ENCODE measurements at places on chromosomes 4 and X. TPM values are rescaled to one million over a fixed set of nuclear protein-coding genes. Genes with fewer than 3 reads are reported as not detected.

GRCh38 chr4:101122019-101122418, 225.3 kb downstream of the PPP3CA start:
- H3K4me3 ChIP-seq: no peak overlapping the region
- H3K36me3 ChIP-seq: no peaks in the 10 kb centered on the region
- no peaks in the 10 kb centered on the region for H3K27me3 ChIP-seq
- no peak for DNase-seq
- no peak overlapping the region for H3K27ac ChIP-seq

Gene HNRNPDL
- 81.2 TPM for total RNA-seq

DNA sequence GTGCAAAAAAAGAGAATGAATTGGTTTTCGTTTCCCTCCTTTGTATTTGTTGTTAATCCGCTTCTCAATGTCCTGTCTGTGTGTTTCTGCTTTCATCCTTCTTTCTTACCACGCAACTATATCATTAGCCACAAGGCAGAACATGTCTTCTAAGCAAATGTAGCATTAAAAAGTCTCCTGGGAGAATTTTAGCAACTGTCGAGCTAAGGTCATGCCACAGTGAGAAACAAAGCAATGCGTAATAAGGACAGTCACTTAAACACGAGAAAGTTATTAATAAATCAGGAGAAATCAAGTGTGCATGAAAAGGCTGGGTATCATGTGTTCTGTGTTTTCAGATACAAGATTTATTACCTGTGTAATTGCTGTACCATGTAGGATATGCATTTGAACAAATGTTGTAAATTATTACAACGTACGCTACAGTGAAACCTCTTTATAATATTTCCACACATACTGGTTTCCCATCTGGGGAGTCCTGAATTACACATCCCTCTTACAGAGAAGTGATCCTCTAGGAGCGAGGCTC, 890.8 kb downstream of the TRIML1 start:
- DNase-seq: no peak
- H3K4me3 ChIP-seq: no peak overlapping the region
- no peaks in the 10 kb centered on the region for H3K27me3 ChIP-seq
- no peaks in the 10 kb centered on the region for H3K4me1 ChIP-seq

GRCh38 chr4:167614866-167615265, 380.6 kb upstream of the SPOCK3 start:
- no peak overlapping the region for H3K4me3 ChIP-seq
- H3K4me1 ChIP-seq: no peaks in the 10 kb centered on the region
- H3K36me3 ChIP-seq: no peaks in the 10 kb centered on the region
- H3K27me3 ChIP-seq: no peaks in the 10 kb centered on the region
- H3K27ac ChIP-seq: no peak overlapping the region

- no peaks in the 10 kb centered on the region for H3K4me1 ChIP-seq
- DNase-seq: no peak
- no peaks in the 10 kb centered on the region for H3K27me3 ChIP-seq
- H3K36me3 ChIP-seq: no peaks in the 10 kb centered on the region
- H3K27ac ChIP-seq: no peak overlapping the region
Measured at GRCh38 chrX:138748480-138748879, 37.0 kb upstream of the FGF13 start.

DNA sequence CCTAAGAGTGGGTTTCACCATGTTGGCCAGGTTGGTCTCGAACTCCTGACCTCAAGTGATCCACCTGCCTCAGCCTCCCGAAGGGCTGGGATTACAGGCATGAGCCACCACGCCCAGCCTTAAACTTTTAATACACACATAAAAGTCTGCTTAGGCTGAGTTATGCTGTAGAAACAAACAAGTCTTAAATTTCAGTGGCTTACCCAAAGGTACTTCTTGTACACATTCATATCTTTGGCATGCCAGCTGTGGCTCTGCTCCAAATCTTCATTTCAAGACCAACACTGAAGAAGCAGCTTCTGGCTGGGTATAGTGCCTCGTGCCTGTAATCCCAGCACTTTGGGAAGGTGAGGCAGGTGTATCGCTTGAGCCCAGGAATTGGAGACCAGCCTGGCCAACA, 80.3 kb downstream of the PPEF2 start:
- no peak for DNase-seq
- no peak overlapping the region for H3K4me3 ChIP-seq

DNA sequence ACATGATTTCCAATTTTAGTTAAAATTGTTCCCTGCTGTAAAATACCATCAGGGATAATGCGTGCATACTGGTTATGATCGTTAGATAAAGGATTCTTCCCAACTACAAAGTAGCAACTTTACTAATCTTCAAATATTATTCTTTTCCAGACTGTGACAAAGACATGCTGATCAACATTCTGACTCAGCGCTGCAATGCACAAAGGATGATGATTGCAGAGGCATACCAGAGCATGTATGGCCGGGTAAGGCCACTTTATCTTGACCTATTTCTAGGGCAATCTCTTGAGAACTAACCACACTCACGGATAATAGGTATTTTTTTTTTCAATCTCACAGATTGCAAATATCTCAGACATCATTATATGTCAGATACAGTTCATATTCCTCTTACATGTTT, 47.0 kb downstream of the ANXA10 start:
- DNase-seq: no peak
- H3K27me3 ChIP-seq: no peaks in the 10 kb centered on the region
- H3K4me3 ChIP-seq: no peak overlapping the region
- no peaks in the 10 kb centered on the region for H3K4me1 ChIP-seq
- H3K36me3 ChIP-seq: no peaks in the 10 kb centered on the region
- H3K27ac ChIP-seq: no peak overlapping the region

DNA sequence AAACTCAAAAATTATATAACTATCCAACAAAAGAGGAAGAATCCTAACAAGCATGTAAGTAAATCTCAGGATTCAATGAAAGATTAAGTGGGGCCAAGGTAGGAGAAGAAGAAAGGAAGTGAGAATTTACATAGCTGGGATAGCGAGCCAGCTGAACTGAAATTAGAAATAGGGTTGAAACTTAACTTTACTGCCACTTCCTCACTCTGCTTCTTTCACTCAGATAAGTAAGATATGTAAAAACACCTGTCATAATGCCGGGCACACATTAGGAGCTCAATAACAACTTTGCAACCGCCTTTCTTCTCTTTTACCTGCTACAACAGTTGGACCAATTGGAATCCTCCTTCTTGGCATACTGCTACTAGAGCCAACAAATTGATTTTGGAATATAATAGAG, 129.4 kb downstream of the CNKSR2 start:
- no peak overlapping the region for H3K27ac ChIP-seq
- H3K4me1 ChIP-seq: no peaks in the 10 kb centered on the region
- no peak overlapping the region for H3K4me3 ChIP-seq
- no peak for DNase-seq
- no peaks in the 10 kb centered on the region for H3K36me3 ChIP-seq

Gene NRK
- 2.3 TPM for total RNA-seq

GRCh38 chr4:35562861-35563260, 681.5 kb downstream of the ARAP2 start:
- no peak overlapping the region for H3K4me3 ChIP-seq
- DNase-seq: no peak
- no peak overlapping the region for H3K27ac ChIP-seq
- H3K36me3 ChIP-seq: no peaks in the 10 kb centered on the region
- no peaks in the 10 kb centered on the region for H3K4me1 ChIP-seq

- no peaks in the 10 kb centered on the region for H3K36me3 ChIP-seq
- H3K27ac ChIP-seq: no peak overlapping the region
- no peak overlapping the region for H3K4me3 ChIP-seq
- no peaks in the 10 kb centered on the region for H3K27me3 ChIP-seq
- DNase-seq: no peak
Measured at GRCh38 chr4:23041501-23041900, 348.8 kb downstream of the GBA3 start.

DNA sequence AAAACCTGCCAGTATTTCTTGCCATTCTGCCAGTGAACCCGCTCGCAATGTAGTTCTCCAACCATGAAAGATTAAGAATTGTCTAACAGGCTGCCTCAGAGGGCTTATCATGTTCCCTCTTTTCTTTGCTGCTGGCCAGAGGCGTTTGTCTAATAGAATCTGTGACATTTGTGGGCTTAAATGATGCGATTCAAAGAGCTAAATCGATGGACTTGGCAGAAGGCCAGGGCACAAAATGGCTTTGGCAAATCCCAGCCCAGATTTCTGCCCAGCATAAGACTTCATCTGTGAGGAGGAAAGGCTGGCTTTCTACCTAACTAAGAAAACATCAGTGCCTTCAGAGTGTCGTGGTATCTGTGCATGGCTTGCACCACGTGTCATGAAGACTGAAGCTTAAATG, 79.9 kb downstream of the TRPC5OS start:
- no peak overlapping the region for H3K27ac ChIP-seq
- no peaks in the 10 kb centered on the region for H3K4me1 ChIP-seq
- H3K4me3 ChIP-seq: no peak overlapping the region
- no peaks in the 10 kb centered on the region for H3K36me3 ChIP-seq
- no peaks in the 10 kb centered on the region for H3K27me3 ChIP-seq

Gene HSFX2
- total RNA-seq: not detected

GRCh38 chr4:107037199-107037584, 1.1 kb upstream of the DKK2 start:
- peak; percentile 59 for DNase-seq
- H3K4me3 ChIP-seq: peak overlapping the region; percentile 42
- peaks cover 28% of the 10 kb centered on the region for H3K4me1 ChIP-seq
- H3K27me3 ChIP-seq: peaks cover 9% of the 10 kb centered on the region

Gene ABRAXAS1
- 3.8 TPM for total RNA-seq

Gene ADAMTS3
- total RNA-seq: 1.2 TPM

Gene NHSL2
- total RNA-seq: 5.5 TPM

DNA sequence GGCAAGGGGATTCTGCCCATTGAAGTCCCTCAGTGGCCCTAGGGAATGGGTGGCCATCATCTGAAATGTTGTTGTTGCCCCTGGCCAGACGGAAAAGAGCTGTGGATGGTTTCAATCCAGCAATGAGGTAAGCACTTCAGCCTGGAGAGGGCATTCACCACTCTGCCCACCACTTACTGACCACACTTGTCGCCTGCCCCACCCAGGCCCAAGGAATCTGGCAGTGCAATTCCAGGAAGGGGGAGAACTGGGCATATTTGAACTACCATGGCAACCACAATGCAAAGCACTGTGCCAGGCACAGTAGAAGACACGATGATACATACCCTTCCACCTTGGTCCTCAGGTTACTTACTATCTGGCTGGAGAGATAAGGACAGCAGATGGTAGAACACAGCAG, 161.6 kb downstream of the PDGFRA start:
- no peak for DNase-seq
- no peak overlapping the region for H3K27ac ChIP-seq
- H3K4me1 ChIP-seq: no peaks in the 10 kb centered on the region
- no peaks in the 10 kb centered on the region for H3K36me3 ChIP-seq

DNA sequence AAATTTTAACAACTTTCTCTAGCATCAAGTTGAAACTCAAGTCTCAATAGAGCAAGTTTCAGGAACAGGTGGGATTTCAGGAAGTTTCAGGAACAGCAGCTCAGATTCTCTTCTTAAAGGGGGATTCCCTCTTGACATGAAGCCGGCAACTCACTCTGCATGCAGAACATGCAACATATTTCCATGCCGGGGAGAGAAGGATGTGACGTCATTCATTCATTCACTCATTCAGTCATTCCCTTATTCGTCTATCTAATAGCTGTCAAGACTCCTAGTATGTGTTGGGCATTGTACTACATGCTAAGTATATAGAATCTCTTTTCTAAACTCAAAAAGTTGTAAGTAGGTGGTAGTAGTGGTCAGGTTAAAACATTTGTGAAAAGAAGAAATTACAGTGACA, 4.8 kb upstream of the FAM9A start:
- H3K36me3 ChIP-seq: no peaks in the 10 kb centered on the region
- H3K27me3 ChIP-seq: no peaks in the 10 kb centered on the region
- H3K4me3 ChIP-seq: no peak overlapping the region
- DNase-seq: no peak
- no peaks in the 10 kb centered on the region for H3K4me1 ChIP-seq

Gene MAGEA6
- total RNA-seq: not detected

Gene SRPK3
- 19.4 TPM for total RNA-seq

- peak within 1 kb of the TSS; percentile 49 for H3K4me3 ChIP-seq
- H3K4me1 ChIP-seq: no peaks in the 10 kb centered on the region
- H3K36me3 ChIP-seq: no peaks in the 10 kb centered on the region
- DNase-seq: no peak
- H3K27ac ChIP-seq: peak within 1 kb of the TSS; percentile 63
- no peaks in the 10 kb centered on the region for H3K27me3 ChIP-seq
Measured at GRCh38 chrX:38220415-38221390, at the start of gene SRPX. TSS of gene SRPX (minus strand) at chrX:38220871. CDS start at chrX:38220792, 79 bp downstream.

Gene TASL
- total RNA-seq: not detected

GRCh38 chrX:85503258-85504158, 124.0 kb upstream of the POF1B start:
- no peaks in the 10 kb centered on the region for H3K27me3 ChIP-seq
- no peaks in the 10 kb centered on the region for H3K4me1 ChIP-seq
- no peak overlapping the region for H3K27ac ChIP-seq

- H3K27ac ChIP-seq: no peak overlapping the region
- no peaks in the 10 kb centered on the region for H3K27me3 ChIP-seq
- no peak overlapping the region for H3K4me3 ChIP-seq
- H3K4me1 ChIP-seq: no peaks in the 10 kb centered on the region
- H3K36me3 ChIP-seq: no peaks in the 10 kb centered on the region
Measured at GRCh38 chrX:25810202-25810601, 327.9 kb upstream of the MAGEB18 start.

- H3K36me3 ChIP-seq: peaks cover 37% of the 10 kb centered on the region
- H3K4me3 ChIP-seq: no peak overlapping the region
- no peak for DNase-seq
- no peaks in the 10 kb centered on the region for H3K27me3 ChIP-seq
Measured at GRCh38 chr4:83075311-83076095, 39.0 kb downstream of the PLAC8 start.

Gene PITX2
- total RNA-seq: 25.4 TPM

Gene ENOX2
- total RNA-seq: 16.8 TPM

Gene SHROOM4
- total RNA-seq: 9.2 TPM

DNA sequence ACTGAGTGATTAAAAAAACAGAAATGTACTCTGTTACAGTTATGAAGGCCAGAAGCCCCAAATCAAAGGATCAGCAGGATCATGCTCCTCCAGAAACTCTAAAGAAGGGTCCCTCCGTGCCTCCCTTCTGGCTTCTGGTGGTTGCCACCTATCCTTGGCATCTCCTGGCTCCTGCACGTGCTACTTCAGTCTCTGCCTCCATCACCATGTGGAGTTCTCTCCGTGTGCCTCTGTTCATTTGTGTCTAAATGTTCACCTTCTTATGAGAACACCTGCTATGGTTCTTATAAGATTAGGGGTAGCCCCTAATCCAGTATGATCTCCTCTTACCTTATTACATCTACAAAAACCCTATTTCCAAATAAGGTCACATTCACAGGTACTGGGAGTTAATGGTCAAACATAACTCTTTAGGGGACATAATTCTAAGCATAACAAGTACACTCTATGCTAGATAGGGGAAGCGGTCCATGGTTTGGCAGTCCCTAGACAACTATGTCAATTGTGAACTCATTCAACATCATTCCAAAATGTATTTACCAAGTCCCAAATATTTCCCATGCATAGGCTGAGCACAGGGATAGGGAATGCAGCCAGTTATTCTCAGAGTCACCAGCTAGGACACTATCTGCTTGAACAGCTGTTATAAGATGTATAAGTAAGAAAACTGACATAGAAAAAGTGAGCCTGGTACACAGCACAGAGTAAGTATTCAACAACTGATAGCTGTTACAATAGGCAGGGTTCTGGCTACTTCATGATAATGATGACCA, 295.5 kb upstream of the BOD1L1 start:
- H3K27me3 ChIP-seq: no peaks in the 10 kb centered on the region
- no peak overlapping the region for H3K27ac ChIP-seq
- no peak for DNase-seq
- H3K4me3 ChIP-seq: no peak overlapping the region
- H3K36me3 ChIP-seq: no peaks in the 10 kb centered on the region
- no peaks in the 10 kb centered on the region for H3K4me1 ChIP-seq

- no peaks in the 10 kb centered on the region for H3K36me3 ChIP-seq
- no peak overlapping the region for H3K27ac ChIP-seq
Measured at GRCh38 chr4:118877797-118878196, 10.9 kb upstream of the SYNPO2 start.

- no peak overlapping the region for H3K27ac ChIP-seq
- no peaks in the 10 kb centered on the region for H3K36me3 ChIP-seq
- DNase-seq: no peak
- H3K4me1 ChIP-seq: no peaks in the 10 kb centered on the region
Measured at GRCh38 chrX:115408771-115409400, 119.4 kb downstream of the LUZP4 start.
